ENCODE measurements at places on chromosomes 2 and 18.

DNA sequence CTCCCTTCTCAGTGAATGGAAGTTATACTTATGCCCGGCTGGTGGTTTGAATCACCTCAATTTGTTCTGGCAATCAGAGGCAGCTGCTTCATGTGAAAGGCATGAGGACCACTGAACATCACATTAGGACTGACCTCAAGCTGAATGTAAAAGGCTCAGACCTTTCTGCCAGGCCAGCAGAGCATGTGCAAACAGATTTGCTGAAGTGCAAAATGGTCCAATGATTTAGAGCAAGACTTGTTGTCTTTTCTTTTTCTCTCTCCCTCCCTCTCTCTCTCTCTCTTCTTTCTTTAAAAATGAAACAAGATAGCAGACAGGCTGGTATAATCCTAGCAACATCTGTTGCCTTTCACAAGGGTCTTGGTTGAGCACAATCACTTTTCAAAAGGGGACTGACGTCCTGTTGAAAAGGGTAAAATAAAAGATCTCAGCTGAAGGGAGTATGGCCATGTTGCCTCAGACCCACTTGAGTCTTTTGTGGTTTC, 13.3 kb upstream of the CDH7 start:
- DNase-seq: no peak

DNA sequence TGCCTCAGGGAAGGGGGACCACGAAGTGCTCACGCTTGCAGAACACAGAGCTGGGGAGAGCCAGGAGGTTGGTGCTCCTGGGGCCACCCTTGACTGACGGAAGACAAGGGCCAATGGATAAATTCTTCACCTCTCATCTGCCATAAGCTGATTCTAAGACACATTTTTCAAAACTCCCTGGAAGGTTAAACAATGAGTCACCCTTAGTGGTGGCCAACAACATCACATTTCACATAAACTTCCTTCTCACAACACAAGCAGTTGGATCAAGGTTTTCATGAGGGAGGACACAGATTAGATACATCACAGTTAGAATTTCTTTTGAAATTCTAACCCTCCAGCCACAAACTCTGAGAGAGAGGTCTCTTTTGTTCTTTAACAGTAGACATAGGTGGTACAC, 713.6 kb upstream of the POU3F3 start:
- DNase-seq: no peak

- no peak for DNase-seq
Measured at GRCh38 chr2:69667805-69668382, 24.4 kb upstream of the AAK1 start.

- DNase-seq: no peak
Measured at GRCh38 chr18:56374007-56374655, 264.3 kb downstream of the TXNL1 start.

- no peak for DNase-seq
Measured at GRCh38 chr18:10317864-10318690, 136.4 kb upstream of the APCDD1 start.

GRCh38 chr2:637804-638203, 39.4 kb downstream of the TMEM18 start:
- DNase-seq: no peak

DNA sequence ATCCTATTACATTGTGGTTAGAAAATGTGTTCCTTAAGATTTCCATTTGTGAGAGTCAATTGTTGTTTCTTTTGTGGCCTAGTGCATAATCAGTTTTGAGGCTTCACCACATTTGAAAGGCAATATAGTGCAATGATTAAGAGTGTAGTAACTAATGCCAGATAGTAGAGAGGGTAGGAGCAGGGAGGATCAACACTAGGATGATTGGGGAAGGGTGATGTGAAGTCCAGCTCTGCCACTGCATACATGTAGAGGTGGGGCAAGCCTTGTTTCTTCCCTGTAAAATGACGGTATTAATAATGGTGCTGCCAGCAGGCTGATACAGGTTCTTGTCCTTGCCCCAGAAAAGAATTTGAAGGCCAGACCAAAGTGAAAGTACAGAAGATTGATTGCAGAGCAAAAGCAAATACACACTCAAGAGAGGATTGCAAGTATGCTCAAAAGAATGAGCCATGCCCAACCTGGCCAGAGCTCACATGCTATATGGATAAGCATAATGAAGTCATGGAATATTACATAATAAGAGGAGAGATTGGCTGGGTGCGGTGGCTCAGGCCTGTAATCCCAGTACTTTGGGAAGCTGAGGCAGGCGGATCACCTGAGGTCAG, 8.0 kb downstream of the SP100 start:
- DNase-seq: no peak
